SJSA1 (cell line): ENCODE measurements at places on chromosomes 11 and 22.
A peak's percentile ranks its signal among the peaks of the same experiment; 100 is the strongest.

- DNase-seq: no peak
These were observed 82.1 kb downstream of the CADM1 start for GRCh38 chr11:115421992-115422689.

DNA sequence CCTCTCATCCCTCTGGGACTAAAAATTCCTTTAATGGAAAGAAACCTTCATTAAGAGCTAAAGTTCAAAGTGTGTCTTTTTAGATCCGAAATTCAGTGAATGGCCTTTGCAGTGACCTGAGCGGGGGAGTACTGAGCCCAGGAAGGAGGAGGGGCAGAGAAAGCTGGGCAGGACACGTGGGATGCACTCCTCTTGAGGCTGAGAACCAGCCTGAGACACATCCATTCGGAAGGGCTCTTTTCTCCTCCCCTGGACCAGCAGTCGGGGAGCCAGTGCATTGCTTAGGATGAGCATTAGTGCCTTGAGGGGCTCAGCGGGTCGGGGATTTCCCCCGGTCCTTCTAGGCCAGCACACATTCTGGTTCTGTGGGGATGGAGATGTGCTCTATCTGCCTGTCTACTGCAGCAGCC lies 258.9 kb upstream of the B3GAT1 start:
- no peak for DNase-seq

GRCh38 chr11:77027275-77027674 lies 6.9 kb upstream of the B3GNT6 start:
- DNase-seq: no peak

- DNase-seq: no peak
These were observed 45.2 kb downstream of the APOL1 start for GRCh38 chr22:36298118-36298517.

GRCh38 chr22:39179841-39180335 lies 27.4 kb upstream of the CBX7 start:
- DNase-seq: no peak

- no peak for DNase-seq
These were observed 152.3 kb downstream of the CTTN start for GRCh38 chr11:70550456-70551195.

GRCh38 chr11:106322106-106322505 lies 244.6 kb downstream of the AASDHPPT start:
- no peak for DNase-seq

DNA sequence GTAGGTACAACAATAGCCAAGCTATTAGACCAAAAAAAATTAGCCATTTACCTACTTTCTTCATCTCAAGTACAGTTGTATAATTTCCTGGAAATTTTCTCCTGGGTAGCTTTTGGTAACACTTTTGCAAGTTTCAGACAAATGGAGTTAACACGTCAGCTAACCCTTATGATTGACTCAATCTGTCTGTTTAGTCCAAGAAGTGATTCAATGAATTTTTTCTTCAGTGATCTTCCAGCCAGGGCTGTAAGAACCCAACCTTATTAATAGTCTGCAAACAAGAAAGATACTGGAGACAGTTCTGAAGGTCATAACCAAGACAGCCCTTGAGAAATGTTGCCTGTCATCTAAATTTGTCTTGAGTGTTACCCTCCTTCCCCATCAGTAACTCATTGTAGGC lies 30.1 kb upstream of the FIBIN start:
- no peak for DNase-seq

DNA sequence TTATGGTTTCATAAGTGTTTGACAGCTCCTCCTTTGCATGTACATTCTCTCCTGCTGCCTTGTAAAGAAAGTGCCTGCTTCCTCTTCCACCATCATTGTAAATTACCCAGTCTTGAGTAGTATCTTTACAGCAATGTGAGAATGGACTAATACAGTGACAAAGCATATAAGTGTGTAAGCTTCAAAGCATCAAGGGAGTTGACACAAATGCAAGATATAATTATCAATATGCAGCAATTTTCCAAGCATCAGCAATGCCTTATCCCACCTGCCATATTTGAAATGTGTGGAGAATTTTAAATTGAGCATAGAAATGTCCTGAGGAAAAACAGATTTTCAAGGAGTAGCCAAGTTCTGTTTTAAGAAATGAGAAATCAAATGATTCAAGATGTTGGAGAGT lies 1.7 kb upstream of the OR5AL1 start:
- no peak for DNase-seq

GRCh38 chr11:126415128-126415527 lies 59.6 kb downstream of the ST3GAL4 start:
- DNase-seq: no peak

DNA sequence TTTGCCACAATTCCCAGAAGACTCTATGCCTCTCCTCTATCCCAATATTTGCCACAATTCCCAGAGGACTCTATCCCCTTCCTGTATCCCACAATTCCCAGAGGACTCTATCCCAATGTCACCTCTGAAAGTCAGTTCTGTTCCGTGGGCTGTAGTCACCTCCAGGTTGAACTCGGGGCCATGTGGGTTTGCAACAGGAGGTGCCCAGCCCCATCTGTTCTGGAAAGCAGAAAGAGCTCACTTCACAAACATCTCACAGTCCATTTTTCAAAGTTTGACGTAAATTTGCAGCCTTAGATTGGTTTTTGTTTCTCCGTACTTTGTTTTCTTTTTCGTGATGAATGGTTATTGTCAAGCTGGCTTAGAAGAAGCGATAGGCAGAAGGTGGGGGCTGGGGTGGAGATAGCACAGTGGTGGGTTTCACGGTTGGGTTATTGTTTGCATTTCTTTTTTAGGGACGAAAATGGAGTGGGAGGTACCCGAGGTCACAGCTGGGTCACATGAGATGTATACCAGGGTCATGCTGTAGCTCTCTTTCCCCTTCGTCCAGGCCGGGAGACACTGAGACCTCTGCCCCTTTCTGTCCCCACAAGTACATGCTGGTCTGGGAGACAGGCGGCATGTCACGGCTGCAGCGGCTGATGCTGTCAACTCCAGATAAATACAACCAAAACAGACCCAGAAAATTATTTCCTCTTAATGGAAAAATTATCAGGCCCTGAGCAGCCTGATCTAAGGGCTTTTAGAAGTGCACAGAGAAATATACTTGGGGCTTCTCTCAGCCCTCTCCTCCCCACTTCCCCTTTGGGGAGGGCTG lies 374.5 kb downstream of the CADM1 start:
- DNase-seq: no peak

- no peak for DNase-seq
These were observed 254.0 kb upstream of the NARS2 start for GRCh38 chr11:78828676-78829075.

DNA sequence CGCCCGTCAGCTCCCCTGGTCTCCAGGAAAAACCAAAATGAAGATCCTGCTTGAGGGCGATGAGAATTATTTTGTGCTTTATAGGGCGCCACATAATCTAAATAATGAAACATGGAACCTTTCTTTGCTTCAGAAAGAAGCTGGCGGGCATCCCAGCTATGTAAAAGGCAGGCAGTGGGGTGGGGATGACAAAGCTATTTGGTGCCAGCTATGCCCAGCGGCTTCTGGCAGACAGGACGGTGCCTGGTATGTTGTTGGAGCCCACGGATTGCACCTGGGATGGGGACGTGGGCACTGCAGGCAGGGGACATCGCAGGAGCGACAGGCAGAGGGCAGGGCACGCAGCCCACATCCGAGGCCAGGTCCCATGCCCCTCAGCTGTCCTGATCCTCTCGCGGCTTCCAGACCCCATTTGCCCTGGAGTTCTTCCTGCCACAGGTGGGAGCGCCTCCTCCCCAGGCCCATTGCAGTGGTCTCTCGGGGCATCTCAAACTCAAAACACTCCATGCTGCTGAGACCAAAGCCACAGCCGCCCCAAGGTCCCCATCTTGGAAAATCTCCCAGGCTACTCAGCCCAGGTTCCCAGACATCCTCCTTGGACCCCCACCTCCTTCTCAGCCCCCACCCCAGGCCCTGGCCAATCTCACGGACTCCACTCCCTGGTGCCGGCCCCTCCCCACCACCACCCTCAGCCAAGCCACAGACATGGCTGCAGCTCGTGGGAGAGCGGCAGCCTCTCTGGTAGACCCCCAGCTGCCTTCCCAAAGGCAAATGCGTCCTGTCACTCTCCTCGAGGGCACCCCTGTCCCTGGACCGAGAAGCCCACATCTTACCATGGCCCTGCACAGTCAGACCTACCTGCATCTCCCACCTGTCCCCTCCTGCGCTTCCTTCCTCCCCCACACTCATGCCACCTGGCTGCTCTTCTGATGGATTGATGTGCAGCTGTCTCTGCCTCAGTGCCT lies 45.7 kb downstream of the SHISAL1 start:
- no peak for DNase-seq

GRCh38 chr22:22430111-22430820 lies 78.3 kb downstream of the ZNF280B start:
- no peak for DNase-seq

GRCh38 chr22:37126882-37127281 lies 17.4 kb upstream of the TMPRSS6 start:
- no peak for DNase-seq

DNA sequence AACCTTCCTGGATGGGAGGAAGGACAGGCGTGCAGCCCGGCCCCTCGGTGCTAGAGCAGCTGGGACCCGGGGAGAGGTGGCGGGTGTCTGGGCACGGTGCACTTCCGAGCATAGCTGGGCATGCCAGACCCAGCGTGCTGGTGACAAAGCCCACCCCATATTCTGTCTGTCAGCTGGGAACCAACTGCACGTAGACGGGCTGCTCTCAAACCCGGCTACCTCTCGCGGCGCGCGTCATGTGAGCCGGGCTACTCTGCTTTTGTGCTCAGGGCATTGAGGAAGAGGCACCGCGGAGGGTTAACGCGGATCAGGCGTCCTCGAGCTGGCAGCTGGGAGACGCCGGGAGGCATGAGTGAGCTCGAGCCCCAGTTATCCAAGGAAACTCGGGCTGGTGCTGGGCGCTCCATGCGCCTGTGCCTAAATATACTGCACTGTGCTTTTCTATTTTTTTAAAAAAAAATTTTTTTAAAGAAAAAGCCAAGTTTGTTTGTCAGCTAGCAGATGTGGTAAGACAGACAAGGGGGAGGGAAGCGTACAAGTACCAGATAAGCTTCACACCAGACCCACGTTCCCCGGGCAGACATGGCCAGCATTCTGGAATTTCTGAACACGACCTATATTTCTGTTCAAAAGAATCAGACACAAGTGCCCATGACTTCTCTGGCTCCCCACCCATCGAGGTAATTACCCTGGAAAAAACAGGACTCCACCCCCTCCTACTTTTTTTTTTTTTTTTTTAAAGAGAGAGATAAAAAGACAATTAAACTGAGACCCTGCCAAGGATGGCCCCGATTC lies 425.6 kb downstream of the SHANK2 start:
- no peak for DNase-seq

- DNase-seq: no peak
These were observed 2.8 kb downstream of the SLC17A6 start for GRCh38 chr11:22340701-22341587.

DNA sequence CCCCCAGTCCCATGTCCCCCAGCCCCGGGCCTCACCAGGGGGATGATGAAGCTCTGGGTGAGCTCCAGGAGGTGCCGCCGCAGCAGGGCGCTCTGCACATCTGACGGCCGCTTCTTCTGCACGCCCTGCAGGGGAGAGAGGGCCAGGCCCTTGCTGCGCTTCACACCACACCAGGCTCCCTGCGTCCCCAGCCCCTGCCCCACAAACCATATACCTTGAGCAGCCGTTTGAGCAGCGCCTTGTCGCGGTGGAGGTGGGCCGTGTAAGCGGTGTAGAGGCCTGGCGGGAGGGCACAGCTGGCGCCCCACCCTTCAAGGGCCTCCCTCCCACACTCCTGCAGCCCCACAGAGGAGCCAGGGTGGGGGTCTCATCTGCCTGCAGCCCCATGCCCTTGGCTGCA lies 6.2 kb upstream of the PLXNB2 start:
- no peak for DNase-seq

GRCh38 chr11:7098235-7098832 lies 9.5 kb downstream of the RBMXL2 start:
- no peak for DNase-seq

DNA sequence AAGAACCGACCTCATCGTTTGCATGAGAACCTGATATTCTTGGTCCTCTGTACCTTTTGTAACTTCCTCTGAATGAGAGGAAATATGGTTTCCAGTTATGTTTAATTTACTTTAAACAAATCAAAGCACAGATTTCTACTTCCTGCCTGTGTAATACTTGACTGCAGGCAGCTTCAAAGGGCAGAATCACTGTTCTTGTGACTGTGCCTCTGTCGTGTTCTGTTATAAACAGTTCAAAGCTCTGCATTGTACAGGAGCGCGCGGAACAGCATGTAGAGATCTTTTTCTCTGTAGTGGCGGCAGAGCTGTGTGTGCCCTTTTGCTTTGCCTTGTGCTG lies 73.2 kb upstream of the CLDN5 start:
- DNase-seq: no peak

DNA sequence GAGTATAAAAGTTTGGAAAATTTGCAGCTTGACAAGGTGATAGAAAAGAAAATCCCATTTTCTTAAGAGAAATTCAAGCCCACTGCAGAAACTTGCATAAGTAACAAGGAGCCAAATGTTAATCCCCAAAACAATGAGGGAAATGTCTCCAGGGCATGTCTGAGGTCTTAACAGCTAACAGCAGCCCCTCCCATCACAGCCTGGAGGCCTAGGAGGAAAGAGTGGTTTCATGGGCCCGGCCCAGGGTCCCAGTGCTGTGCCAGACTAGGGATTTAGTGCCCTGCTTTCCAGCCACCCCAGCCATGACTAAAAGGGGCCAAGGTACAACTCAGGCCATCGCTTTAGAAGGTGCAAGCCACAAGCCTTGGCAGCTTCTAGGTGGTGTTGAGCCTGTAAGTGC lies 123.7 kb upstream of the TRPC6 start:
- DNase-seq: no peak

- no peak for DNase-seq
These were observed 20.0 kb downstream of the PATE3 start for GRCh38 chr11:125807909-125808308.

GRCh38 chr22:38870312-38870741 lies 1.7 kb downstream of the CBX6 start:
- DNase-seq: peak; percentile 62

- no peak for DNase-seq
These were observed 13.4 kb downstream of the DRD4 start for GRCh38 chr11:650482-650881.

DNA sequence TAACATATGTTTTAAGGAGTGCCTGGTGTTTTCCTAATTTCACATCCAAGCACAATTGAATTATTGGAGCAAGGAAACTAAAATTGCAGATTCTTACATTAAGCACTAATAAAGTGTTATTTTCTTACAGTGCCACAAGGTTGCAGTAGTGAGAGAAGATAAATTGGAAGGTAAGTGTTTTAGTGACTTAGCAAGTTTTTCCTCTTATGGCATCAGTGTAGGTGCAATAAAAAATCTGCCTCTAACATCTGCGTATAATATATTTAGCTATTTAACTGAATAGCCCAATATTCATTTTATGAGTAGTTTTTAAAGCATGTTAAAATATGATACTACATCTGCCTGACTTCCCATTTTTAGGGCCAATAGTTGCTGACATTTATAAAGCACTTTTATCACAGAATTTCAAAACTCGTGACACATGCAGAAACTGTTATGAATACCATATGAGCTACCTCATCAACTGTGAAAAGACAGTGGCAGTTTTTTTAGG lies 19.0 kb downstream of the POLD3 start:
- DNase-seq: no peak

- DNase-seq: no peak
These were observed 78.2 kb downstream of the SMCO4 start for GRCh38 chr11:93464927-93465540.

GRCh38 chr22:31615491-31615860 lies 46.5 kb downstream of the PISD start:
- DNase-seq: no peak
